ENCODE measurements at places on chromosomes 5 and 9.
A peak's percentile ranks its signal among the peaks of the same experiment; 100 is the strongest.

GRCh38 chr5:66859526-66859925 is 263.3 kb downstream of the MAST4 start:
- no peak for DNase-seq

- no peak for DNase-seq
These were observed 52.8 kb upstream of the XPA start for GRCh38 chr9:97749928-97750327.

DNA sequence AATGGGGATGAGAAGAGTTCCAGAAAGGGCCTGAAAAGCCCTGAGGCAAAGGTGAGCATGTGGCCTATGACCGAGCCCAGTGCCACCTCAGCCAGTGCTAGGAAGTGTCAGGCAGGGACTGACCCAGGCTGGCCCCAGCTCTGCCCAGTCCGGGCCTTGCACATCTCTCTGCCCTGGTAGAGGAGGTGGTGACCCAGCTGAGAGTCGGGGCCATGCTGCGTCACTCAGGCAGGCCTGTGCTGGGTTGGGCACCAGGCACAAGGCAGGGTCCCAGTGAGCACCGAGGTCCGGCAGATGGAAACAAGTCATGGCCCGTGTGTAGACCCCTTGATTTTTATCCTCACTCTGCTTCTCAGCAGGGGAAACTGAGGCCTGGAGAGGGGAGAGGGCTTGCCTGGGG is 729 bp downstream of the CDHR2 start:
- no peak for DNase-seq

DNA sequence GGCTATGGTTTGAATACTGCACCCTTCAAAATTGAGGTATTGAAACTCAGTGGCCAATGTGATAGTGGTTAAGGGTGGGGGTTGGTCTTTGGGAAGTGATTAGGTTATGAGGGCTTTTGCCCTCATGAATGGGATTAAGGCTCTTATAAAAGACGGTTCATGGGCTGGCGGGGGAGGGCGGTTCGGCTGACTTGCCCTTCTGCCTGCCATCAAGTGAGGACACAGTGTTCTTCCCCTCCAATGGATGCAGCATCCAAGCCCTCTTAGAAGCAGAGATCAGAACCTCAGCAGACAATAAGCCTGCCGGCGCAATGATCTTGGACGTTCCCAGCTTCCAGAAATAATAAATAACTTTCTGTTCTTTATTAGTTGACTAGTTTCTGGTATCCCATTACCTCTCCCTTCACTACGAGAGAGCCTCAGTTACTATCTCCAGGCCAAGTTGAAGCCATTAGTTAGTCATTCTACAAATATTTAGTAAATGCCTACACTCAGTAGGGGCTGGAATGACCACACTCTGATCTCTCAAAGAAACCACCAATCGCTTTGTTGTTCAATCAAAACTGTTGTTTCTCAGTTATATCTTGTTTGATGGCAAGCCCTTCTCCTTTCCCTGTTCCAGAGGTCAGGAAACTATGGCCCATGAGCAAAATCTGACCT is 219.3 kb downstream of the TSSK1B start:
- peak; percentile 53 for DNase-seq

DNA sequence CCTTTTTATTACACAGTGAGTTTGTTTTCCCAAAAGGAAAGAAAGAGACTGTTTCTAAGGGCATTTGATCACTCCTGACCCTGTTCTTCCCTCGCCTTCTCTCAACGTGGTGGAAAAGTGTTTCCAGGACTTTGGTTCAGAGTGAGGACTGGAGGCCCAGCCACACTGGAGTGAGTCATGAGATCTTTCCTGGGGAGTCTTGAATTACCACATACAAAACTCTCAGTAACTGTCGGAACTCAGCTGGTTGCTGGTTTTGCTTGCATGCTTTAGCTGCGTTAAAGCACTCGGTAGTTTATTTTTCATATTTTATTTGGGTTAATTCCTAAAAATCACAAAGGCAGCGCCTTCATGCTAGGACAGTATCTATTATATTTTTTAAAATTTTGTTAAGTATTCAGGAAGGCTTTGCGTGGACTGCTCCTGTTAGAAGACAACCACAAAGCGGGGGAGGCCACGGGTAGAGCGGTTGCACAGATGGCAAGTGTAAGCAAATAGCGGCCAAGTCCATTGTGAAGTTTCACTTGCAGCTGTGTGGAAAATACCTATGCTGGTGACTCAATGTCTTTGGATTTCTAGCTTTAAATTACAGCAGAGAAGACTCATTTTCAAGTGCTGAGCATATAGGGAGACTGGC is 77.7 kb downstream of the ARSB start:
- DNase-seq: peak; percentile 90

- DNase-seq: no peak
These were observed 46.4 kb downstream of the C5orf15 start for GRCh38 chr5:133921979-133922378.

- peak; percentile 71 for DNase-seq
These were observed 13.5 kb upstream of the ANKRD18B start for GRCh38 chr9:33510262-33511183.

- no peak for DNase-seq
These were observed 614.5 kb downstream of the HINT1 start for GRCh38 chr5:130550562-130550928.

DNA sequence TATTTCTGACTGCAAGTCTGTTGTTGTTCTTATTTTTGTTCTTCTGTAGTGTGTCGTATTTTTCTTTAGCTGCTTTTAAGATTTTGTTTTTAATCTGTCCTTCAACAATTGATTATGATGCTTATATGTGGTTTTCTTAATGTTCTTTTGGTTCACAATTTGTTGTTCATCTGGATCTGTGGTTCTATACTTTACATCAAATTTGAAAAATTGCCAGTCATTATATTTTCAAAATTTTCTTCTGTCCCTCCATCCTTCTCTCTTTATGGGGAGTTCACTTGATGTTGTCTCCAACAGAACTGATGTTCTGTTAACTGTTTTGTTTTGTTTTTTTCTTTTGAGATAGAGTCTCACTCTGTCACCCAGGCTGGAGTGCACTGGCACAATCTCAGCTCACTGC is 378.5 kb upstream of the CD180 start:
- DNase-seq: no peak

GRCh38 chr5:33433303-33434240 is 7.2 kb upstream of the TARS1 start:
- DNase-seq: peak; percentile 29

- DNase-seq: no peak
These were observed 343.1 kb downstream of the OSTF1 start for GRCh38 chr9:75431375-75431774.

DNA sequence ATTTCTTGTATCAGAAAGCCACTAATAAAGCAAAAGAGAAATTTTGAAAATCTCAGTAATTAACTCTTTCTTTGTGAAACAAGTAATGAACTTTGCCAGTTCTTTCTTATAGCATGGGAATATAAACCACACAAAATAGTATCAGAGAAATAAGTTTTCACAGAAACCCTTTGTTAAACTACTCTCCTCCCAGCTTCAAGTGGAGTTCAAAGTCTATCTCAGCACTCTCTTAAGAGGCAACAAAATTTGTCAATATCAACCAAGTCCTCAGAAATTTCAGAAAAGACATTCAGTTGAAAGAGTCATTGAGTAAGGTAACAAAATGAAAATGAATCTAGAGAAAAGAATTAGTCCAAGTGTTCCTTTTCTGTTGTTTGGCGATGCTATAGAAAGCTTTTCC is 89.3 kb downstream of the NTRK2 start:
- no peak for DNase-seq

GRCh38 chr9:8560560-8561525 is 761.3 kb upstream of the DMAC1 start:
- DNase-seq: no peak

GRCh38 chr5:35540002-35540401 is 77.7 kb upstream of the SPEF2 start:
- DNase-seq: no peak

- peak; percentile 38 for DNase-seq
These were observed 101.9 kb upstream of the S1PR3 start for GRCh38 chr9:88889386-88889785.

- DNase-seq: no peak
These were observed 288.1 kb downstream of the NNT start for GRCh38 chr5:43891112-43891511.

DNA sequence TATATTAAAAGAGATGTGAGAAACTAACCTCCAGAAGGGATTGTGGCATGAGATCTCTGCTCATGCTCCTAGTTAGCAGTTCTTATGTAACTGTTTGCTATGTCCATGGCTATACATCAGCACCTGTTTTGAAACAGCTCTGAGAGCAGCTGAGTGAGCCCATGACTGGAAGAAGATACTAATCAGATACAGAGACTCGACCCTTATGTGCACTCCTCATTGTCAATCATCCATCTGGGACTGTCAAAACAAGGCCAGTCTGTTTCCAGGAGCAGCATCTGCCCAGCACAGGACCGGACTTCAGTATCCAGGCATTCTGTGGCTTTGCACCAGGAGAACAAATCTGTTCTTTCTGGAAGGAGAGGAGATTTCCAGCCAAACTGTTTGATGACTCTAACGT is 77.7 kb downstream of the EFNA5 start:
- DNase-seq: no peak

GRCh38 chr5:31661257-31661656 is 22.3 kb downstream of the PDZD2 start:
- DNase-seq: no peak

DNA sequence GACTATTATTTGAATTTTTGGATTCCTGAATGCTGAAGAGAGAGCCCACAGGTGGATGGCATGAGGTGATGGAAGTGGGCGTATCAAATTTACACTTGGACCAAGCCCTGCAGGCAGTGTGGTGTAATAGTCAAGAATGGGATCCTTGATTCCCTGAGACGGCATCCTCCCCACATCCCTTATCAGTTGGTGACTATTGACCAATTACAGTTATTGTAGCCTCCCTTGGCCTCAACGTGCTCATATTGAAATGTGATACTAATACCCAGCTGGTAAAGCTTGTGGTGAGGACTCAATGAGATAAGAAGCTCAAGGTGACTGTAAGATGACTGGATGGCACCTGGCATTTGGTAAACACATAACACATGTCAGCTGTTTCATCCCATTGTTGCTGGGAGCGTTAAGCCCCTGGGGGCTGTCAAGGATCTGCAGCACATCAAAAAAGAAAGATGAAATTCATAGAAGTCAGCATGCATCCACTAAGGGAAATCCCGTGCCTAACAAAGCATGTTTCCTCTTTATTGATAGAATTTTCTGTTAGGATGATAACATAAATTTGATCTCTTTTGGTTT is 65.6 kb upstream of the IRX2 start:
- DNase-seq: no peak

DNA sequence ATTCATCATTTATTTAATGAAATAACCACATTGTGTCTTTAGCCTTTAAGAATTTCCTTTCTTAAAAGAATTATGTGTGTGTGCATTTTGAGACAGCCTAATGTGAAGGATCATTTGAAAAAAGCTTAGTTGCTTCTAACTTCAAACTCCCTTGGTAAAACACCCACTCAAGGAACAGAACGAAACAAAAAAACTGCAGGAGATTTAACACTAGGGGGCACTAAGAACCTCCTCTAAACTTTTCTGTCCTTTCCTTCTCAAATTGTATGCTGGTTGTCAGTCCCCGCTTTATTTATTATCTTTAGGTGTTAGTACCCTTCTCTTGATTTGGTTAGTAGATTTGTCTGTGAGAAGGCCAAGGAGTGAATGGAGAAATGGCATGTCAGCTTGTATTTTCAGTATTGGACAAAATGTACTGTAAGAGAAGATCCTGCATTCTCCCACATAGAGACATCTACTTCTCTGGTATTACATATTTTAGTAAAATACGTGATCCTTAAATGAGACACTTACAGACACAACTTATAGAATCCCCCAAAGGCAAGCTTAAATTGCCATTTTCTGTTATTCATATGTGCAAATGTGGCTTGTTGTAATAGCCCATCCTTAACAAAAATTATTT is 229.7 kb downstream of the MRPS30 start:
- peak; percentile 0 for DNase-seq

GRCh38 chr5:120236360-120236759 is 227.7 kb upstream of the PRR16 start:
- DNase-seq: no peak

- DNase-seq: no peak
These were observed 60.9 kb upstream of the ROR2 start for GRCh38 chr9:92010705-92011536.

GRCh38 chr5:174309131-174309795 is 263.8 kb downstream of the NSG2 start:
- DNase-seq: no peak

DNA sequence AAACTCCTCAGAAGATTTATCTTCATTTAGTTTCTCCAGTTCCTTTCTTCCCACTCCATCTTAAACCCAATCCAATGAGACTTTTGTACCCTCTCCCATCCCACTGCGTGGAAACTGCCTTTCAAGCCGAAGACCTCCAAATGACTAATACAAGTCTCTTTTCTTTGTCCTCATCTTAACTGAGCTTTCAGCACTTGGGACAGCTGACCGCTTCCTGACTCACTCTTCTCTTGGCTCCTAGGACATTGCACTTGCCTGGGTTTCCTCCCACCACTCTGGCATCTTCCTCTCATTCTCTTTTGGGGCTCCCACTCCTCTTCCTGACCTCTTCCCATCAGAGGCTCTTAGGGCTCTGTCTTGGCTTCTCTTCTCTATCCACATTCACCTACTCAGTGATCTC is 243.7 kb downstream of the HSPA4 start:
- no peak for DNase-seq

DNA sequence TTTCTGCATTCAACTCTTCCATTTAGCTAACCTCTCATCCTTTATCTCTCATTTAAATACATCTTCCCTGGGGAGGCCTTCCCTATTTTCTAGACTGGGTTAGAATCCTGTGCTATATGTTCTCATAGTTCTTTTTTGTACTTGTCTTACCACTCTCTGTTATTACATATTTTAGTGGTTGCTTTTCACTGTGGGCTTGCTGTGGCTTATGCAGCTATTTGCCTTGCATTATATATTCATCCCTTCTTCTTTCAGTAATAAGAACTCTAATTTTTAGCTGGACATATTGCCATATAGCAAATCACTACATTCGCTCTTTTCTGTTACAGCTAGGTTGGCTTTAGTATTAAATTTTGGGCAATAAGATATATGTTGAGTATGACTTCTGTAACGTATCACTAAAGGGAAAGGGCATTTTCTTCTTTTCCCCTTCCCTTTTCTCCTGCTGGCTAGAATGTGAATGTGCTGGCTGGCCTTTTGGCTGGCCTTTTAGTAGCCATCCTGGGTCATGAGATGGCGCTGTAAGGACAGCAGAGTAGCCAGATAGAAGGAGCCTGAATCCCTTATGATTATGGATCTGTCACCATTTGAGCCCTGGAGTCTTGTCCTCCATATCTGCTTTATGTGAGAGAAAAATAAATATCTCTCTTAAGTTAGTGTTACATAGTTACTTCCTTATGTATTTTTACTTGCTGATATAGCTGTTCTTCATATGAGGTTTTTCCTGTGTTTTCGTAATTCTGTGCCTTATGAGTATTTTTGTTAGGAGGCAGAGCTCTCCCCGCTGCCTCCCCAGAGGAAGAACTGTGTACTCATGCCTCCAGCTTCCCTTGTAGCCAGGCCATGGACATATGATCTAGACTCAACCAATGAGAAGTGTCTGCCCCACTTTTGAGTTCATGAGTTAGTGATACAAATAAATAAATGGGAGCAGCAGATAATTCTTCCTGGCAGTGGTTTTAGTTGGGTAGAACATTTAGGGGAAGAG is 65.8 kb downstream of the NDUFAF2 start:
- DNase-seq: peak; percentile 43

GRCh38 chr5:150341989-150342388 is 15.5 kb upstream of the TCOF1 start:
- DNase-seq: no peak

GRCh38 chr9:22285066-22285465 is 161.6 kb upstream of the DMRTA1 start:
- no peak for DNase-seq

All from EL (cell line).